Hematopoietic multipotent progenitor cell treated with erythropoietin and hydrocortisone succinate and interleukin-3 and kit ligand, for 4 days (in vitro differentiated cells): ENCODE measurements at places on chromosomes 2 and 18.

DNA sequence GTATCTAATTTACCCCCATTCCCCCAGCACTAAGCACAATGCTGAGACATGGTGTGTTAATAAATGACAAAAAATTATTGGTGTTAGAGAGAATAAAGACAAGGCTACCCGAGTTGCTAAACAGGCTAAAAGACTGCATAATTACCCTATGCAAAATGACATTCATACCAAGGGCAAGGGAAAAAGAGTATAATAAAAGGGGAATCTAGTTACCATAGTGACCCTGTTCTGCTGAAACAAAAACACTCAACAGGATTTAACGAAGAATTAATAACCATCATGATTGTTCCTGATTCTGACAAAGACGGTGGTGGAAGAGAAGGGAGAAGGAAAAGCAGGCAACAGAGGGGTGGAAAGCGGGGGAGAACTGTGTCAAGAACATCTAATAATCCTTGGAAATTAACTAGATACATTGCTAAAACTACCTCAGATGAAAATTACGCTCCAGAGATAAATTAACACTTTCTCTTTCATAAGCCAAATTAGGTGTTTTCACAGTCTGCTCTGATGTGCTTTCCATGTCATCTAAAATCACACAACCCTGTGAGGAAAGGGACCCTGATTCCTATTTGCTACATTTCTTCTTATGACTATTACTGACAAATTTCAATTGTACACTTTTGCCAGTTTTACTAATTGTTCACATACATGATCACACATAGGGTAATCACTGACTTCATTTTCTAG lies 25.5 kb downstream of the TTR start:
- no peak for DNase-seq

- DNase-seq, result peak; percentile 4
Measured at GRCh38 chr18:33749834-33750233, 171.8 kb downstream of the ASXL3 start.

DNA sequence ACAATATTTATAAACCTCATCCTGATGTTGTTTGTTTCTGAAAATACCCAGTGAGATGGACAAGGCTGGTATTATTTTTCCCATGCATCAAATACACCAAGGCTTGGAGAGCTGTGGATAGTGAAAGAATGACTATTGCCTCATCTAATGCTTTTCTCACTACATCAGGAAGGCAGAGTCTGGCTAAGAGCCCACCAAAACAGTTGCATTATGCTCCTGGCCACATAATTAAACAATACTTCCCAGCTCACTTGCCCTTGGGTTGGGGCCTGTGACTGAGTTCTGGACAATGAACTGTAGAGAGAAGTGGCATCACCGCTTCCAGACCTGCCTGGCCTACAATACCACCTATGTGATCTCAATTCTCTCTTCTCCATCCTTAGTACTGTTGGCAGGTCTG lies 46.4 kb upstream of the REEP1 start:
- DNase-seq, result no peak

- DNase-seq, result no peak
Measured at GRCh38 chr2:10534514-10535250, 86.6 kb upstream of the ODC1 start.

- no peak for DNase-seq
Measured at GRCh38 chr18:35442701-35443100, 55.1 kb downstream of the INO80C start.

- no peak for DNase-seq
Measured at GRCh38 chr18:45202061-45202460, 413.2 kb upstream of the SLC14A2 start.

GRCh38 chr18:26480897-26481795 lies 67.2 kb downstream of the KCTD1 start:
- DNase-seq, result no peak

DNA sequence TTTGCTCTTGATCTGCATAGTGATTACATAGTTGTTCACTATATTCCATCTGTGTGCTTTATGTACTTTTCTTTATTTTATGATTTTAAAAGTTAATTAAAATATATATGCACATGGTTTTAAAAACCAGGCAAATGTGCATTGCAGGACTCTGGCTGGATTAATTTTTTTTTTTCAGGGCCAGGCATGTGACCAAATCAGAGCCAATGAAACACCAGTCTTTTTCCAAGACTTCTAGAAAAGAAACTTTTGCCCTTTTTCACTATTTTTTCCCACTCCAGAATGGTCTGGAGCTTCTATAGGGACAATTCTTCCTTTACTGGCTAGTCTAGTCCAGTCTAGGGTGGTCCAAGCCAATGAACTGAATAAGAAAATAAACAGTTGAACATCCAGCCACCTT lies 198.1 kb upstream of the FBXO11 start:
- DNase-seq, result no peak

GRCh38 chr2:68849579-68850030 lies 21.6 kb downstream of the BMP10 start:
- no peak for DNase-seq
